Thyroid gland (tissue), 4 donors: ENCODE measurements at places on chromosomes 16 and 17.

DNA sequence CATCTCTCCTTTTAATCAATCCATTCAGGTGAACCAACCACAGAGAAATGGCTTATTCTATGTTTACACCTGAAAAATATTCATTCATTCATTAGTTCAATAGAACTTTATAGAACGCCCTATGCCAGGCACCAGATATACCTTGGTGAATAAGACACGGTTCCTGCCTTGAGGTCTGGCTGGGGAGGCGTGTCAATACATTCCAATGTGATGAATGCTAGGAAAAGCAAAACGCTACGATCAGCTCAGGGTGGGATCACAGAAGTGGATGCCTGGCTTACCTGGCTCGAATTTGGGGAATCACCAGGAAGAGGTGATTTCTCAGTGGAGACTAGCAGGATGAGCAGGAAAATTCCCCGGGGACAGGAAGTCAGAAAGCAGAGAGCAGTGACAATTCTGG is 17.5 kb upstream of the WFIKKN2 start:
- DNase-seq = no peak

DNA sequence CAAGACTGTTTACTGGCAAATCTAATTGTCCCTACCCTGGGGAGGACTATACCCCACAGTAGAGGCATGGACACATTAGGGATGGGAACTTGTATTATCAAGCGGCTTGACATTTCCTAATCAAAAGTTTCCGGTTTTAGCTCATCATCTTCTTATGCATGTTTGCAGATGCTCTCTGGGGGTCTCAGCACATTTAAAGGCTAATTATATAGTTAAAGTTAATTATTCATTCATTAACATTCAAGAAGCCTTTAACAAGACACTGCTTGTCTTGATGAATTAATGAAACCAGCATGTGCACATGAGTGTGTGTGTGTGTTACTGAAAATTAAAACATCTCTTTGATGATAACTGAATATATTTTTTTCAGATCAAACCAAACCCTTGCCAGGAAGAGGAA is 377.1 kb downstream of the GRIN2A start:
- DNase-seq = no peak

GRCh38 chr16:78177987-78178386 is 78.5 kb downstream of the WWOX start:
- no peak for DNase-seq

DNA sequence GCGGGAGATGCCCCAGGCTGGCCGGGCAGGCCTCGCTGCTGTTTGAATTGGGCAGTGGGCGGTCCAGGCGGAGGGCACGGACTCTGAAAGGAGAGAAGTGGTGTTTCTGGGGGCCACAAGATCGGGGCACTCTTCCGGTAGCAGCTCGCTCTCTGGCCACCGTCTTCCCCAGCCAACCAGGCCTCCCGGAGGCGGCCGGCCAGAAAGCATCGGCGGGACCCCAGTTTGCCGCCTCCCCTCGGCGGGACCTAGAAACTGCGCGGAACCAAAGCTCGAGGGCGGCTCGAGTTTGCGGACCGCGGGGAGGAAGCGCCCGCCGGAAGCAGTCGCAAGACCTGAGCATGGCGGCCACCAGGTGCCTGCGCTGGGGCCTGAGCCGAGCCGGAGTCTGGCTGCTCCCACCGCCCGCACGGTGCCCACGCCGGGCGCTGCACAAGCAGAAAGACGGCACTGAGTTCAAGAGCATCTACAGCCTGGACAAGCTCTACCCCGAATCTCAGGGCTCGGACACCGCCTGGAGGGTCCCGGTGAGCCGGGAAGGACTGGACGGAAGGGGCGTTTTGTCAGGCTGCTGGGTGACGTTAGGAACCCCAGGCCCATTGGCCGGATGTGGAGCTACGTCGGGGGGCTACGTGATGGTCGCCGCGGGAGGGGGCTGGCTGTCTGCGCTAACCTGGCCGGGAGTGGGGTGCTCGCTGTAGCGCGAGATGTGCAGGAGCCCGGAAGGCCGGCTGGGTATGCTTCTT is at the start of gene MRPL58:
Gene MRPL58 (plus strand): TSS at position 325 of the 746 bp plus-strand sequence. CDS start 17 bp downstream, at position 342.
- peak; percentile 80 for DNase-seq

GRCh38 chr17:34763728-34764665 is 184.6 kb downstream of the TMEM132E start:
- no peak for DNase-seq

DNA sequence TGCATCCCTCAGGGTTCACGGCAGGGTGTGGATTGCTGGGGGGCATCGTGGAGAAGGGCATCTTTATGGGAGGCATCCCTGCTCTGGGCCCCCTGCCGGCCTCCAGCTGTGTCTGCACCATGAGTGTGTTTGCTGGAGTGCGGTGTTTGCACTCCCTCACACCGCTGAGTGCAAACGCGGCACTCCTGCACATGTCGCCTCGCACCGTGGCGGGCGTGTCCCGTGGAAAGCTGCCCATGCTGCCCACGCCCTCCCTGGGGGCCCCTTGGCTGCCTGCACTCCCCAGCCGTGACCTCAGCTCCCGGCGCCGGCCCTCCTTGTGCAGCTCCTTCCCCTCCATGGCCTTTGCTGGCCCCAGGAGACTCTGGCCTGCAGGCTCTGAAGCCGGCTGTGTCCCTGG is 74.6 kb upstream of the ZNF750 start:
- DNase-seq = peak; percentile 33

GRCh38 chr16:30741461-30741914 is 6.7 kb upstream of the PHKG2 start:
- DNase-seq = peak; percentile 90

DNA sequence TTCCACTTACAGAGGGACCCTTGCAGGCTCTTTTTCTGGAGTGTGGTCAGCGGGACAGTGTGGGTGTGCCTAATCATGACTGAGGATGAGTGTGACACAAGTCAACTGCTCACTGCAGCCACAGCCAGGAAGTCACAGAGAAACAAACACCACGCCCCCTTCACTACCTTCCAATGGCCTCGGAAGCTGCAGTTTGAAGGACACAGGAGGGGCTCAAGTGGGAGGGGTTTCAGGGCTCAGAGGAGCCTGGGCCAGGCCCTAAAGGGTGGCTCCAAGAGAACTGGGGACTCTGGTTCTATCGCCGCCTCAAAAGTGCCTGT is 116.2 kb upstream of the SDK2 start:
- DNase-seq = no peak

DNA sequence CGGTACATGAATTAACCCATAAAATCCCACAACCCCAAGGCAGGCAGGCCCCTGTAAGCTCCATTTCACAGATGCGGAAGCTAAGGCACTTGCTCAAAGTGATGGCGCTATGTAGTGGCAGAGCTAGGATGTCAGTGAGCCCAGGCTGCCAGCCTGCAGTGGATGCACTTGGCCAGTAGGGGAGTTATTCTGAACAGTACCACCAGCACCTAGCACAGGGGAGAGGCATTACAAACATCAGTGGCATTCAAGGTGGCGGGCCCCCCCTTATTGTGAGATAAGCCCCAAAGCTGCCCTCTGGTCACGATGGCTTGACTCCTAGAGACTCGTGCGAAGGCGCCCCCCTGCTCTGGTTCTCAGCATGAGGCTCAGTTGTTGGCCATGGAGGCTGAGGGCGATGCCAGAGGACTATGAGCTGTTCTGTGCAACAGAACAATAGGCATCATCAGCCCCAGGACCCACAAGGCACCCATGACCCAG is 33.8 kb downstream of the GTF3C1 start:
- DNase-seq = peak; percentile 37

- peak; percentile 37 for DNase-seq
These were observed 34.1 kb downstream of the CUEDC1 start for GRCh38 chr17:57920916-57921703.

GRCh38 chr17:78774956-78775571 is 7.0 kb downstream of the CYTH1 start:
- DNase-seq = no peak
